ENCODE measurements at places on chromosomes 12 and 14.
A peak's percentile ranks its signal among the peaks of the same experiment; 100 is the strongest.

GRCh38 chr12:48002414-48002730 is 1.9 kb downstream of the COL2A1 start:
- ATAC-seq: peak; percentile 11

DNA sequence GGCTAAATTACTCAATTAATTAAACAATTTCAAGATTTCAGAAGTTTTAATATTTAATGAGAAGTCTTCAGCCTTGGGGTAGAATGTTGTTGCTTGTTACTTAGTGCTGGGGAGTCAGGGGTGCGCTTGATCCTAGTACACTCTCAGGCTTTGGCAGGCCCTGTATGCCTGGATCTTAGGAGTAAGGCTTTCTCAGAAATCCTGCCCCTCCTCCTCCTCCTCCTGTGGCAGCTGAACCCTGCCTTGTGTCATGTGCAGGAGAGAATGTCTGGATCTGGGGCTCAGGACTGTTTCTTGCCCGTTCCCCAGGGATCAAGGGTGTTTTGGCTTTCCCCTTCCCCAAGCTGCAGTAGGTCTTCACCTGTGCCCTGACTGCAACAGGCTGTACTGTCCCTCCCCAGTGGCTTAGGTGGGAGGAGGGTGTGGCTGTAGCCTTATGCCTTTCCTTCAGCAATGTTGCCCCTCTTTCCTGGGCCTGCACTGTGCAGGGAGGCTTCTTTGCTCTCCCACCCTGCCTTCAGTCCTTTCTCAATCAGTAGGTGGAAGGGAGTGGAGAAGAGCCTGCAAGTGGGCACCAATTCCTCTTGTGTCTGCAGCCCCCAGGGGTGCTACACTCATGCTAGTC is 108.2 kb downstream of the SLC38A6 start:
- no peak for ATAC-seq

DNA sequence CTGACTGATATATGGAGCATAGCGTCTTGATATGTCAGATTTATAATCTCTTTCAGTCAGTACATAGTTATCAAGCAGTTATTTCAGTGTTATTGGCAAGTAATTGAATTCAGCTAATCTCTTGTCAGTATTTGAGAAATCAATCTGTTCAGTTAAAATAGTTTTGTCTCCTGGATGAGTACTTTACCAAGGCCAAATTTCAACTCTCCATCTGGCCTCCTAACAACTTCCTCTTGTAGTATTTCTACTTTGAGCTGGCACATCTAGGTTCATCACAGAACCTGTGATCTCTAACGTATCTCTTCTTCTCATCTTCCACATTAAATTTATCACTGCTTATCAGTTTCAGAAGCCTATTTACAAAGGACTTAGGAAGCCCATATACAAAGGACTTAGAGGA is 690.5 kb downstream of the C12orf50 start:
- ATAC-seq: no peak

- no peak for ATAC-seq
Observed at GRCh38 chr12:6199531-6200255, 507 bp upstream of the CD9 start.

DNA sequence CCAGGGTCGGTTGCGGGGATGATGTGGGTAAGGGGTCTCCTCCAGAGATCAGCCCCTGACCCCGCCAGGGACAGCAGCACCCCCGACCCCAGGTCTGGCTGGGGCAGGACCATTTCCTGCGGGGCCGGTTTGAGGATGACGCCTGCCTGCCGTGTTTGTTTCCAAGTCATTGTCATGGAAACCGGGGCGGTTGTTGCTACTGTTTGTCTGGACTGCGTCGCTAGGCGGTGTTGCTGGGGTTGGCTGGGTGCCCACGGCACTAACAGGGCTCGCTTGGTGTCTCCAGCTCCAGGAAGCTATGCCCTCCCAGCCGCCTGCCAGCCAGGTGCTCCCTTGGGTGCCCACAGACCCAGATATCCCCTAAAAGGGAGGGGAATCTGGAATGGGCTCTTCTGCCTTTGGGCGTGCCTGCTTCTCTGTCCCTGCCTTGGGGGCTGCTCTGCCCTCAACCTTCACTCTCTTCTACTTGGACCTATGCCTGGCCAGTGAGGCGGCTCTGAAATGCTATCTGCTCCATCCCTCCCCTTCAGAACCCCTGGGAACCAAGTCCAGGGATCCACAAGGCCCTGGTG is 4.7 kb upstream of the CRIP1 start:
- ATAC-seq: peak; percentile 47

- ATAC-seq: no peak
Observed at GRCh38 chr14:51774209-51774608, 86.2 kb upstream of the GNG2 start.

DNA sequence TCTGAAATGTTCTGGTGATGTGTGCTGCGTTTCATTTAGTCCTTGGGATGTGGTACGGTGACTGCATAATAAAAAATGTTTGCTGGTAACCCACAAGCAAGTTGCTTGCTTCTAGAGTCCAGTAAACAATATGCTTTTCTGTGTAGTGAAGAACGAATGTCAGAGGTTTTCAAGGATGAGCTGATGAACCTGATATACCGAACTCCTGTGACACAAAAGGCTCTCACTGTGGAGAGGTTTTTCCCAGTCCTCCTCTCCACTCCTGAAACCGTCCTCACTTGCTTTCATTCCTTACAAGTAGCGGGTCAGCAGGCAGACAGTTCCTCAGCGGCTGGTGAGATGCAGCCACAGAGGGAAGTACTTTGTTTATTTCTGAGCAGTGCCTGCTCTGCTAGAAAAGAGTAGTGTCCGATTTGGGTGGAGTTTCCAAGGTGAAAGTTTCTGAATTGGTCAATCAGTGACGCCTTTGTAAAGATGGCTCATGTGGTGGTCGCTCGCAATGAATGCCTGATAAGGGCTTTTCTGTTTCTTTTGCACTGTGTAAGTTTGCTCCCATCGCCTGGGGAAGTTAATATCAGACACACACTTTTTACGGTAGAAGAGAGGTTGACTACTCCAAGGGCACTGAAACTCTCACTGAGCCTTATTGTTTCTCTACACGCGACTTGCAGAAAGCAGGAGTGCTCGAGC is 3.0 kb downstream of the ETV6 start:
- peak; percentile 5 for ATAC-seq

DNA sequence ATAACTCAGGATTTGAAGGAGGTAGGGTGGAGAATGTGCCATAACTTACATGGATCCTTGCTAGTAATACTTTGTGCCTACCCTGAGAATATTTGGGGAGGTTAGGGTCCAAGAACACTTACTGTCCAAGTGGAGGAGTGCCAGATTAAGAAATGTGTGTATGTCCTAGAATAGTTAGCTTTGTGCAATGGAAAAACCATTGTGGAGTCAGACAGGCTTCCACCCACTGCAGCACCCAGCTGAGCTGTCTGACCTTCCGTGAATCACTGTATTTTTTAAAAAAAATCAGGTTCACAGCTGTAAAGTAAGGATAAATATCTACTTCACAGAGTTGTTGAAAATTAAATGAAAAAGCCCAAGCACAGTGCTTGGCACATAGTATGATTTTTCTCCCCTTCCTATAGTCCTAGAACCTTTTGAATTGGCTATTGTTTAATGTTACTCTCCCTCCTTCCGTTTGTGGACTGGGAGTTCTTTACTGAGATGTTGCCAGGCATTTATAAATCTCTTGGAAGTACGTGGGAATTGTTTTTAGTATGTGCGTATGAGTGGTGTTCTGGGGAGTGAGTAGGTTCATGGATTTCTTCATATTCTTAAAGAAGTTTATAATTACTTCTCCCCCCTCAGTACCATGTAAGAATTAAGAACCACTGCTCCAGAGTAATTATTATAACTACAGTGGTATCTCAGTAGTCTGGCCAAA is 9.2 kb downstream of the RAB21 start:
- no peak for ATAC-seq

DNA sequence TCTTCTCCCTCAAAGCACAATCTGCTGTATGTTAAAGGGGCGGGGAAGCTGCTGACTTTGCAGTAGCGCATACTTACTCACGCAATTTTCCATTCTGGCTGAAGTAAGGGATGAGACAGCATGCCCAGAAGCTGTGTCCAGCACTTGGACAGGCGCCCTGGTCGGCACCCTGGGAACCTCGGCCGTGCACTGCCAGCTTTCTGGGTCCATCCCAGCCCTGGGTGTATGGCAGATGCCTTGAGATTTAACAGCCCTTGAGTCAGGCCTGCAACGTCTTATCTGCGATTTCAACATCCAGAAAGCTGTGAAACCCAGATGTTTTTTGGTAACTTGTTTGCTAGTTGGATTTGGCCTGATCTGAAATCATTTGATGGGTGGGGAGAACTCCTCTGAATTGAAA is 16.1 kb downstream of the EML1 start:
- ATAC-seq: peak; percentile 55

GRCh38 chr12:65184176-65184857 is 14.9 kb downstream of the LEMD3 start:
- ATAC-seq: no peak

DNA sequence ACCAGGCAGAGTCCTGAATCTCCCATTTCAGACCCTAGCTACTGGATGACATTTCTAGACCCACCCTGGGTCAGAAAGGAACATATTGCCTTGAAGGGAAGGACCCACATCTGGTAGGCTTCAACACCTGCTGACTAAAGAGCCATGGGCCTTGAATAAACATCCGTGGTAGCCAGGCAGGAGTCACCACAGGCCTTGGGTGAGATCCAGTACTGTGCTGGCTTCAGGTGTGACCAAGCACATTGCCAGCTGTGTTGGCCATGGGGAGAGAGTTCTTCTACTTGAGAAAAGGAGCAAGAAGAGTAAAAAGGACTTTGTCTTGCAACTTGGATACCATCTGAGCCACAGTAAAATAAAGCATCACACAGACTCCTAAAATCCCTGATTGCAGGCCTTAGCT is 332.6 kb downstream of the SLC16A7 start:
- no peak for ATAC-seq

GRCh38 chr14:59177262-59177661 is 11.2 kb upstream of the DAAM1 start:
- no peak for ATAC-seq

Measured in SK-N-SH treated with all-trans-retinoic acid at 6 μM for 48 hours (cell line).